ENCODE measurements at places on chromosomes 7 and 10. TPM values are rescaled to one million over a fixed set of nuclear protein-coding genes. Genes with fewer than 3 reads are reported as not detected.

The TAC1 gene
- total RNA-seq = not detected

- H3K4me1 ChIP-seq = no peaks in the 10 kb centered on the region
- no peaks in the 10 kb centered on the region for H3K36me3 ChIP-seq
- DNase-seq = no peak
- H3K27me3 ChIP-seq = no peaks in the 10 kb centered on the region
- no peak overlapping the region for H3K4me3 ChIP-seq
- no peak overlapping the region for H3K27ac ChIP-seq
Observed at GRCh38 chr10:36236931-36237330, 594.8 kb upstream of the FZD8 start.

The OR13A1 gene
- total RNA-seq = not detected

The KNDC1 gene
- 3.2 TPM for total RNA-seq
